NCI-H1694 (cell line): ENCODE measurements at places on chromosomes 1 and 21.

GRCh38 chr1:77271852-77272580, 9.8 kb upstream of the AK5 start:
- no peak for DNase-seq

GRCh38 chr1:106319612-106320011, 736.9 kb upstream of the PRMT6 start:
- DNase-seq: no peak

GRCh38 chr1:150162582-150162861, 12.8 kb downstream of the PLEKHO1 start:
- no peak for DNase-seq

DNA sequence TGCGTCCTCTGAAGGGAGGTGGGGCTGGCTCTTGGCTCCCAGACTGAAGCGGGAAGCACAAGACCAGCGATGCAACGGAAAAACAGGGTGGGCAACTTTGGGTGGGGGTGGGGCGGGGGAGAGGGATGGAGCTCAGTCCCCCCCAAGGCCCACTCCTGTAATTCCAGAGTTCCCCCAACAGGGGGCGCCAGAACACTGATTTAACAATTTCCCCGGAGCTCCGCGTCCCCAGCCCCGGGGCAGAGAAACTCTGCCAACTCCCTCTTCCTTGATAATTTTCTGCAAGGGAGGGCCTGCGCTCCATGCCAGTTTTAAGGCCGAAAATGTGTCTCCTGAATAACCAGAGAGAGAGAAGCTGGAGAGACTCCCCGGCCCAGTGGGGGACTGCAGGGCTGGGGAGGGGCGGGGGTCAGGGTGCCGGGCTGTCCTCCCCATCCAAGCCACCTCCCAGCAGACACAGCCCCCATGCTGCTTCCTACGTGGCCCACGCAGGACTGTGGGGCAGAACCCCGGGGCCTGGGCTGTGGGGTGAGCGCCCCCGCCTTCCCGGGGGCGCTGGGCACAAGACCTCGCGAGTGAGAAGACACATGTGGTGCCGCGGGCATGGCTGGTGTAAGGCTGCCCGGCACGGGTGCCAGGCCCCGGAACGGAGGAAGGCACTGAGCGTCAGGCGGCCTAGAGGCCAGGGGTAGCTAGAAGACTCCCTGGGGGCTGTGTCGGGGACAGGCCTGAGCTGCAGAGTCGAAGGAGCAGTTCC, 51.4 kb downstream of the KIF21B start:
- DNase-seq: peak; percentile 78

DNA sequence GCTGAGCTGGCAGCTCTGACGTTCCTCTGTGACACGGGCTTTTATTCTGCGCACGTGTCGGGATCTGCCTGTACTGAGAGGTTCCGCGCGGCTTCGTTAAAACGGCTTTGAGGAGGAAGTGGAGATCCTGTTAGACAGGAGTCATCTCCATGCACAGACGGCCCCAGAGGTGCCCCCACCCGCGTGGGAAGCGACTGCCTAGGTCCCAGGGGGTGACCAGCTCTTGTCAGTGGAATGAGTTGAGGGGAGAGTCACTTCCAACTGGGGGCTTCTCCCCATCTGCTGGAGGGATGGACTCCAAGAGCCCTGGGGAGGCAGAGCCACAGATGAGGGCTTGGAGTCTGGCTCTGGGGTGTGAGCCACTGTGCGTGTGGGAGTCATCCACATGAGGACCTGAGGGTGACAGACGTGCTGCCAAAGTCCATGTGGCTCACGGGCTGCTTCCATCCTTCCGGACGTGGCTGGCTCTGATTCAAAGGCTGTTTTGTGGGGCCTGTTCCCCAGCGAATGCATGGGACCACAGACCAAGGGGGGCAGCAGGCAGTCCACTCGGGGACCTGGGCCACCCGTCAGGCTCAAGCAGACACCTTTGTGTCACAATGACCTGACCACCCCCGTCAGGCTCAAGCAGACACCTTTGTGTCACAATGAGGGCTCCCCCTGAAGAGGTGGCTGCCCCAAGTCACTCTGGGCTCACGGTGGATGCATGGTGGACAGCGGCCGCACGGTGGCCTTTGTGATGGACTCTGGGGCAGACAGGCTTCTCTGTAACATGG, 26.8 kb downstream of the PTTG1IP start:
- no peak for DNase-seq

- no peak for DNase-seq
These were observed 17.0 kb downstream of the GPBP1L1 start for GRCh38 chr1:45669379-45669778.

DNA sequence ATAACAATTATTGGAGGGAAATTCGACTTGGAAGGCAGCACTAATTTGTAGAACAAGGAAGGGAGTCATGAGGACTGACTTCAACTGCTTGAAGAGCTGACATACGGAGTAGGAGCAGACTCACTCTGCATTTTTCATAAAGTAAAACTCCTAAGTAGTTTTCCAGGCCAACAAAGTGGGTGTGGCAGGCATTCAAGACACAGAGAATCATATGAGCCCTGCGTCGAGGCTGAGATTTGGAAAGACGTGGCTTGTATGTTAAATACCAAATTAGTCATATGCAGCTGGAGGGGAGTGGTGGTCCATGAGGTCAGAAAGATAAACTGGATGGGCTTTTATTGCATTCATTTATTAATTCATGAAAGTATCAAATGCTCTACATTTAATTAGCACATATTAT, 255.7 kb upstream of the JUN start:
- DNase-seq: no peak

- DNase-seq: no peak
These were observed 294.8 kb downstream of the PTPRC start for GRCh38 chr1:198933515-198934222.

- DNase-seq: no peak
These were observed 15.7 kb upstream of the HLCS start for GRCh38 chr21:36981977-36982700.

DNA sequence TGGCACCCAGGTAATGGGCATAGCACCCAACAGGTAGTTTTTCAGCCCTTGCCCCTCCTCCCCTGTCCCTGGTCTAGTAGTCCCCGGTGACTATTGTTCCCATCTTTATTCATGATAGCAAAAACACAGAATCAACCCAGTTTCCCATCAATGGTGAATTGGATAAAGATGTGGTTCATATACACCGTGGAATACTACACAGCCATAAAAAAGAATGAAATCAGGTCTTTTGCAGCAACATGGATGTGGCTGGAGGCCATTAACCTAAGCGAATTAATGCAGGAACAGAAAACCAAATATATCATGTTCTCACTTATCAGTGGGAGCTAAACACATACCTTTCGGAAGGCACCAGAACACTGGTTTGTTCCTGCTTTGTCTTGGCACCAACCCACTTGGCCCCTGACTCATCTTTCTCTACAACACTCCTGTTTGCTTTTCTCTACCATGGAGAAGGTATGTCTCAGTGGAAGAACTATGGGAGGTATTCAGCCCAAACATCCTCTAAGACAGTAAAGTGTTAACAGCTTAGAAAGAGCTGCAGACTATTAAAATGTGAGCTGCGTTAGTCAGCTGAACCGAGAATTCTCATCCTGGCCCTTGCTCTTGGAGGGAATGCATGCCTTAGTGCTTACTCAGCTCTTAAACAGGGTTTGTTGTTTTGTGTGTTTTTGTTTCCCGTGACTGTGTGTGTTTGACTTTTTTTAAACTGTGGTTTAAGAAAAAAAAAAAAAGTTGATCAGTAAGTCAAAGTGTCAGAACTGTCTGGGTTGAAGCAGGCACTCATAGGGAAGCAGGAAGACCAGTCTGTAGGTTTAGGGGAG, 203.0 kb downstream of the TOMM20 start:
- DNase-seq: no peak

DNA sequence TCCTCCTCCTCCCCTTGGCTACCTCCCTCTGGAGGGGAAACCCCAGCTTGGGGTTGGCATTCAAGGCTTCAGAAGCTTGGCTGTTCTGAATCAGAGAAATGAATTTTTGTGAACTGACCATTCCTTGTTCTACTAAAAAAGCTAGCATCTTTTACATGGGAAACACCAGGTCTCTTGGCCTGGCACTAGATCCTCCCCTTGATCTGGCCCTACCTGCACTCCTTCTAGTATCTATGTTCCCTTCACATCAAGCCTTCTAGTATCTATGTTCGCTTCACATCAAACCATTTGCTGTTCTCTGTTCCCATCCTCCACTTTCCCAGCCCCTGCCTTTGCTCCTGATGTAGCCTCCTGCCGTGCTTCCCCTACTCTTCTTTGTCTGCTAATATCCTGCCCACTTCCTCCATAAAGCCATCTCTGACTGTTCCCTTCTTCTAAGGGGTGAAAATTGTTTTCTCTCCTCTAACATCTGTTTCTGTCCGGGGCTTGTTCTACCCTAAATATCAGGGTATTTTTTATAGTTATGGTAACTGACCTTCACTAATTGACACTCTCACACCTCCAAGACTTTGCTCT, 25.8 kb downstream of the FAM151A start:
- DNase-seq: no peak

GRCh38 chr1:208455821-208456220, 211.6 kb upstream of the PLXNA2 start:
- no peak for DNase-seq
